ENCODE measurements at places on chromosomes 4 and X. TPM values are rescaled to one million over a fixed set of nuclear protein-coding genes. Genes with fewer than 3 reads are reported as not detected.
A peak's percentile ranks its signal among the peaks of the same experiment; 100 is the strongest.

GRCh38 chr4:3831529-3832150 is 65.5 kb downstream of the ADRA2C start:
- H3K36me3 ChIP-seq, result no peaks in the 10 kb centered on the region
- H3K27me3 ChIP-seq, result no peaks in the 10 kb centered on the region
- no peak overlapping the region for H3K27ac ChIP-seq
- no peak overlapping the region for H3K4me3 ChIP-seq
- DNase-seq, result no peak

GRCh38 chr4:23923141-23923540 is 33.3 kb upstream of the PPARGC1A start:
- no peaks in the 10 kb centered on the region for H3K36me3 ChIP-seq
- no peak overlapping the region for H3K27ac ChIP-seq
- no peaks in the 10 kb centered on the region for H3K27me3 ChIP-seq
- DNase-seq, result no peak
- H3K4me1 ChIP-seq, result no peaks in the 10 kb centered on the region
- no peak overlapping the region for H3K4me3 ChIP-seq

- DNase-seq, result no peak
- H3K36me3 ChIP-seq, result peaks cover 22% of the 10 kb centered on the region
- H3K27me3 ChIP-seq, result no peaks in the 10 kb centered on the region
- no peak overlapping the region for H3K27ac ChIP-seq
- H3K4me1 ChIP-seq, result no peaks in the 10 kb centered on the region
These were observed 41.3 kb downstream of the HTT start for GRCh38 chr4:3115637-3116270.

The RHOXF1 gene
- 0.45 TPM for total RNA-seq

GRCh38 chr4:47531241-47531953 is 46.3 kb downstream of the ATP10D start:
- H3K4me3 ChIP-seq, result no peak overlapping the region
- H3K27me3 ChIP-seq, result no peaks in the 10 kb centered on the region
- H3K4me1 ChIP-seq, result no peaks in the 10 kb centered on the region
- DNase-seq, result peak; percentile 34
- H3K36me3 ChIP-seq, result no peaks in the 10 kb centered on the region
- no peak overlapping the region for H3K27ac ChIP-seq

DNA sequence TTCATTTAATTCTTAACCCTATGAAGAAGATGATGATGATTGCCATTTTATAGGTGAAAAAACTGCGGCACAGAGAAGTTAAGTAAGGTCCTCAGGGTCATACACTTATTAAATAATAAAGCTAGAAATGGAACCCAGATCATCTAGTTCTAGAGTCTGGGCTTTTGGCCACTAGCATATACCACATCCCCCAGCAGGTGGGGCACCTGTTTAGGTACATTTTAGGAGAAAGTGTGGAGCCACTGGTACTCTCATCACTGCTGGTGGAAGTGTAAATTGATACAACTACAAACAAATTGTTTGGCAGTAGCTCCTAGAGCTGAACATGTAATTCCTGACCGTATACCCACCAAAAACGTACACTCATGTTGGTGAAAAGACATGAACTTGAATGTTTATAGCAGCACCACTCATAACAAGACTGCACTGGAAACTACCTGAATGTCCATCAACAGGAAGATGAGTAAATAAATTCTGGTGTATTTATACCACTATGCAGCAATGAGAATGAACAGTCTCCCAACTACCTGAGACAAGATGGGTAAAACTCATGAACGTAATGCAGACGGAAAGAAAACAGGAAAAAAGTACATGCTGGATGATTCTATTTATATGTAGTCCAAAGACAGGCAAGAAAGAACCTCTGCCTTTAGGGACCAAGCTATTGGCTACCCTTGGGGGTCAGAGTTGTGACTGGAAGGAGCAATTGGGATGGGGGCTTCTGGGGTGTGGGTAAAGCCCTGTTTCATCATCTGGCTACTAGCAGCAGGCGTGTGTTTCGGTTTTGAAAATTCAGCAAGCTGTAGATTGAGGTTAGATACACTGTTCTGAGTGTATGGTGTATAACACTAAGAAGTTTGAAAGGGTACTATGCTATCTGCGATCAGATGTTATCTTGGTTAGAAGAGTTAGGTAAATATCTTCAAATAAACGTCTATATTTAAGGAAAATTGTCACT is 72.3 kb upstream of the ADGRG2 start:
- no peak overlapping the region for H3K4me3 ChIP-seq
- H3K27ac ChIP-seq, result no peak overlapping the region
- H3K4me1 ChIP-seq, result no peaks in the 10 kb centered on the region
- H3K27me3 ChIP-seq, result no peaks in the 10 kb centered on the region

The TMSB15A gene
- 0.88 TPM for total RNA-seq

The FAM47A gene
- not detected for total RNA-seq

The FAM9B gene
- not detected for total RNA-seq

The CXCL5 gene
- 1.0 TPM for total RNA-seq

- DNase-seq, result no peak
- no peaks in the 10 kb centered on the region for H3K4me1 ChIP-seq
- no peak overlapping the region for H3K27ac ChIP-seq
- no peaks in the 10 kb centered on the region for H3K27me3 ChIP-seq
- H3K4me3 ChIP-seq, result no peak overlapping the region
These were observed 170.9 kb upstream of the CASK start for GRCh38 chrX:42094218-42094617.

The MAGEA6 gene
- not detected for total RNA-seq

DNA sequence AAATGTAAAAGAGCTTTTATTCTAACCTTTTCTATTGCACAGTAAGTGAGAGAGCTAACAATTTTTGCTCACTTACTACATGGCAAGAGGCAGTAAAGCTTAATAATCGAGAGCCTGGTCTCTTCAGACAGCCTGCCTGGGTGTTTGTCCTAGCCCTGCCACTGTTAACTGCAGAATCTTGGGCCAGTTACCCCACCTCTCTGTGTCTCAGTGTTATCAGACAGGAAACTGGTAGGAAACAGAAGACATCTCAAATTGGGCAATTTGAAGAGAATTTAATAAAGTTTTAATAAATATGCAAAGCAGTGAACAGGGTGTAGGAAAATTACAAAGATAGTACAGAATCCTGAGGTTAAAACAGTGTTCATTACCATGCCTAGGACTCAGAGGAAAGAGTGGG is 13.4 kb downstream of the STAP1 start:
- no peaks in the 10 kb centered on the region for H3K36me3 ChIP-seq
- no peak for DNase-seq
- H3K27me3 ChIP-seq, result no peaks in the 10 kb centered on the region
- H3K4me3 ChIP-seq, result no peak overlapping the region
- H3K27ac ChIP-seq, result no peak overlapping the region

The CXCL10 gene
- total RNA-seq, result 0.90 TPM

GRCh38 chr4:24975510-24975909 is 55.2 kb downstream of the LGI2 start:
- no peaks in the 10 kb centered on the region for H3K27me3 ChIP-seq
- no peaks in the 10 kb centered on the region for H3K4me1 ChIP-seq
- DNase-seq, result no peak

- H3K27ac ChIP-seq, result no peak overlapping the region
- no peak for DNase-seq
- H3K27me3 ChIP-seq, result no peaks in the 10 kb centered on the region
These were observed 47.4 kb downstream of the ATXN3L start for GRCh38 chrX:13272426-13272825.

The SPATA18 gene
- 14.6 TPM for total RNA-seq
